Non-pigmented ciliary epithelial cell (primary cell): ENCODE measurements at places on chromosomes 13 and 19.

DNA sequence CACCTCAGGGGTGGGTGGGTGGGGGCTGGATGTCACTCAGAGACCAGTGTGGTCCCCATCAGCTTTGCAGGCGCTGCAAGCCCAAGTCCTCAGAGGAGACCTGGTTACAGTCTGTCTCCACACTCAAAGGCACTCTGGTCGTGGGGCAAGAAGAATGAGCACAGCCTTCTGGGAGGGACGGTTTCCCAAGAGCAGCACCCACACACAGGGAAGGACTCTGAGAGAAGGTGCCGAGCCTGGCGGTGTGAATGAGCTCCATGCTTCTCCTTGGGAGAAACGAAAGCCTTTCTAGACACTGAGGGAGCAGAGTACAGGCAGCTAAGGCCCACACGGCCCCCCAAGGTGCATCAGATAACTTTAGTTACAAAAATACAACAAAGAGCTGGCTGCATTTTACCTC lies 473.6 kb downstream of the FOXO1 start:
- DNase-seq = no peak

- DNase-seq = no peak
Measured at GRCh38 chr13:113666951-113667701, at the start of gene GRK1. Gene GRK1, plus strand, starts transcription at chr13:113667219. Its CDS starts 168 bp downstream, at chr13:113667387.

GRCh38 chr13:111876506-111876905 lies 190.4 kb upstream of the SOX1 start:
- DNase-seq = no peak

DNA sequence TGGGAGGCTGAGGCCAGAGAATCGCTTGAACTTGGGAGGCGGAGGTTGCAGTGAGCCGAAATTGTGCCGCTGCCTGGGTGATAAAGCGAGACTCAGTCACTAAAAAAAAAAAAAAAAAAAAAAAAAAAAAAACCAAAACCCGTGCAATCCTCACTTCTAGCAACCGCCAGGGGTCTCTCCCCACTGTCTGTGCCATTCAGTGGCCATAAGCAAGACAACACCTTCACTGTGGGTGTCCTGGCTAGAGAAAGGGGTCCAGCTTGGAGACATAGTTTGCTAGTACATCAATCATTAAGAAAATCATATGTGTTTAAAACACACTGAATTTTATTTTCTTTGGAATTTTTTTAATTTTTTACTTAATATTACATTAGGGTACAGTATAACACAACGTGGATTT lies 68.2 kb downstream of the RASL11A start:
- DNase-seq = no peak

DNA sequence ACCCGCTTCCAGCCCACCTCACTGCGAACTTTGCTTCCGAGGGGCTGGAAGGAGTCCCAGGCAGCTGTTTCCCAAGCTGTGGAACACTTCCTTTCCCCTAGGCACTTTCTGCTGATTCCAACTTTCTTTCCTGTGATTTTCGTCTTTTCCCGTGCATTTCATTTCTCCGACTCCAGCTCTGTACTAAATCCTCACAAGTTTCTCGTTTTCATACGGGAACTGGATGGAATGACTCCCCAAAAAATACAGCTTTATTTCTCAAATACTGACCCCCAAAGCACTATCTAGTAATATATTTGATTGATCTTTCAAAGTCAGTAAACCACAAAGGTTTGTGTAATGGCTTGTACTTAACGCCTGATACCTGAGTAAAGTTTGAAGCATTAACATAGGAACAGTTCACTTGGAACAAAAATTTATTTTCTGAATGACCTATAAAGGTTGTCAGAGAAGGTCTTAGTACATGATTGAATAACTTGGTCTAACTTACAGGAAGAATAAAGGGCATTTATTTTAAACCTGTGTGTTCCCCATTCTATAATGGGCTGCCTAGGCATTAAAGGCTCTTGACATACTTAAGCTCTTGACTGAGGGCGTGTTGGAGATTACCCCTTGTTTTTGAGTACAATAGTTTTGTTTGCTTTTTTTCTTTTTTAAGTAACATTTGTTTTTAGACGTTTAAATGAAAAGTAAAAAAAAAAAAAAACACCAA lies 1.3 kb upstream of the PCDH9 start:
- no peak for DNase-seq

DNA sequence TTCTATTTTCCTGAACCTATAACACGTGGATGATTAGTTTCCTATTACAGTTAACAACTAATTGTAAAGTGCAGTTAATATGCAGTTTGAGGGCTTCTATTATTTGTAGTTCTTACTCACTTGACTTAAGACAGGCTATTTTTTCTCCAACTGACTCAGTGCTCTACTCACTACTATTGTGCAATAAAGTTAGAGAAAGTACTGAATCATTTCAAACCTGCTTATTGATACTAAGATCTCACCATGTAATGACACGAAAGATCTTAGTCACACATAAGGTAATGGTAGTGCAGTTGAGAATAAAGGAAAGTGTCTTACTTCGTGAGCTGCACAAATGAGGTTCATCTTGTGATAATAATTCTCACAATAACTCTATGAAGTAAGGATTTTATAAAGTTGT lies 22.8 kb upstream of the ITM2B start:
- peak; percentile 58 for DNase-seq

- no peak for DNase-seq
Measured at GRCh38 chr19:46764817-46765291, 18.6 kb upstream of the STRN4 start.

DNA sequence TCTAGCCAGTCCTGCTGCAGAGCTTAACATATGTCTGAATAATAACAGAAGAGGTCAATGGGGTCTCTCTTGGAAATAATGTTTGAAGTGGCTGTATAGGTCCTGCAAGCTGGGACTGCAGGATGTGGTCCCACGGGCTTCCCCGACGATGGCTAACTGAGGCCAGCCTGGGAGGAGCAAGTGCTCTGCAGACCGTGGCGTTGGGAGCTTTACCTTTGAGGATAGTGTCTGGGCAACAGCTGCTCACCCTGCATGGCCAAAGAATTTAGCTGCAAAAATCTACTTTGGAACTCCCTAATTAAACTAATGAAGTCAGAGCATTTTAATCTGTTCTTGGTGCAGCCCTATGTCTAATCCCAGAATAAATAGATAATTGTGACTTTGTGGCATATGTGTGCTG lies 18.2 kb upstream of the AMER2 start:
- DNase-seq = no peak

- DNase-seq = no peak
Measured at GRCh38 chr19:39296055-39296645, at the start of gene IFNL1. Gene IFNL1, plus strand, starts transcription at chr19:39296407. Its CDS starts 15 bp downstream, at chr19:39296422.

- no peak for DNase-seq
Measured at GRCh38 chr13:108368250-108368905, 98.9 kb downstream of the TNFSF13B start.

GRCh38 chr19:4094291-4094690 lies 27.6 kb upstream of the ZBTB7A start:
- no peak for DNase-seq

DNA sequence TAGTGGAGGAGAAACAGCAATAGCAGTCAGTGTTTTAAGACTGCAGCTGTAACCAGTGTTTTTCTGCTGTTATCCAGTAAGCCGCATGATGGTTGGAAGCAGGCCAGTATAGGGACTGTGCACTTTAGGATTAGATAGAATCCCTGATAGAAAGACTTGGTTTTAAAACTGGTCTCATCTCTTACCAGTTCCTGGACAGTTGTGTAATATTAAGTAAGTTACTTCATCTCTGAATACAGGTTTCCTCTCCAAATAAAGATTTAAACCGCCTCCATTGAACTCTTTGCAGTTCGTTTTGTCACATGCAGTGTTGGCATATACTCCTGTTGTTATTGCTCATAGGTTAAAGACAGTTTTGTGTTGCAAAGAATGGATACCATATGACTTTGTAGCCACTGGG lies 25.6 kb downstream of the URI1 start:
- DNase-seq = no peak

GRCh38 chr13:36549755-36550154 lies 117.5 kb downstream of the CCNA1 start:
- DNase-seq = no peak

GRCh38 chr13:31717583-31717982 lies 21.7 kb upstream of the RXFP2 start:
- DNase-seq = no peak

- no peak for DNase-seq
Measured at GRCh38 chr19:27676877-27677276, 1536.1 kb downstream of the UQCRFS1 start.

GRCh38 chr19:2309734-2310362 lies 1.9 kb upstream of the LINGO3 start:
- no peak for DNase-seq

GRCh38 chr19:2578901-2579677 lies 103.2 kb downstream of the GADD45B start:
- DNase-seq = no peak

- DNase-seq = no peak
Measured at GRCh38 chr13:32013181-32013580, 18.4 kb upstream of the FRY start.

- DNase-seq = no peak
Measured at GRCh38 chr13:72565893-72566292, 161.5 kb downstream of the MZT1 start.

DNA sequence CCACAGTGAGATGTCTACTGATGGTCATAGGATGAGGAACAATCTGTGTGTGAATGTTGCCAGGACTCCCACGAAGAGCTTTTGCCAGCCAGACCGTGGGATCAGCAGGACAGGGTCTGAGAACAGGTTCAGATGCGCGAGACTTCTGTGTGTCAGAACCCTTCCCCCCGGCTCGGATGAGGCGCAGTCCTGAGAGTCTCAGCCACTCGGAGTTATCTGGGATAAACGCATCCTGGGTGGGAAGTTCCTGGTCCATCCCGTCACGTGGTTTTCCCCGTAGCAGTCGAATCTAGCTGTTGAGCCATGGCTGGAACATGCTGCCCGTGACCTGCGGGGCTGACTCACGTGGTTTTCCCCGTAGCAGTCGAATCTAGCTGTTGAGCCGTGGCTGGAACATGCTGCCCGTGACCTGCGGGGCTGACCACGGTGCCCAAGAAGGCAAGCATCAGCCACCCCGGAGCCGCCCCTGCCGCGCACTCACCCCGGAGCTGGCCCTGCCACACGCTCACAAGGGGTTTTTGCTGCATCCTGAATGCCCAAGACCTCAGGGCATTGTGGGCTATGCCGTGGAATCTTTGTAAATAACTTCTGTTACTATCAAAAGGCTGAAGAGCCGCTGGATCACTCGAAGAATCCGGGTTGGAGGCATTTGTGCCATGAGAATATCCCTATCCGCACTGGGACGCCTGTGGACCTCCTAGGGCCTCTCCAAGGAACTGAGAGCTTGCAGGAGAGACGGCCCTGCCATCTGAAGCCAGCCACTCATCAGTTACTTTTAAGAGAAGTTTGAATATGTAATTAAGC lies 130.8 kb upstream of the MCF2L start:
- no peak for DNase-seq

- no peak for DNase-seq
Measured at GRCh38 chr13:38902551-38902950, 88.1 kb downstream of the STOML3 start.

- DNase-seq = no peak
Measured at GRCh38 chr19:18597809-18598660, 8.6 kb downstream of the CRLF1 start.

- no peak for DNase-seq
Measured at GRCh38 chr13:77800219-77800618, 102.7 kb downstream of the SLAIN1 start.

GRCh38 chr19:11759805-11760204 lies 7.0 kb upstream of the ZNF441 start:
- DNase-seq = no peak

DNA sequence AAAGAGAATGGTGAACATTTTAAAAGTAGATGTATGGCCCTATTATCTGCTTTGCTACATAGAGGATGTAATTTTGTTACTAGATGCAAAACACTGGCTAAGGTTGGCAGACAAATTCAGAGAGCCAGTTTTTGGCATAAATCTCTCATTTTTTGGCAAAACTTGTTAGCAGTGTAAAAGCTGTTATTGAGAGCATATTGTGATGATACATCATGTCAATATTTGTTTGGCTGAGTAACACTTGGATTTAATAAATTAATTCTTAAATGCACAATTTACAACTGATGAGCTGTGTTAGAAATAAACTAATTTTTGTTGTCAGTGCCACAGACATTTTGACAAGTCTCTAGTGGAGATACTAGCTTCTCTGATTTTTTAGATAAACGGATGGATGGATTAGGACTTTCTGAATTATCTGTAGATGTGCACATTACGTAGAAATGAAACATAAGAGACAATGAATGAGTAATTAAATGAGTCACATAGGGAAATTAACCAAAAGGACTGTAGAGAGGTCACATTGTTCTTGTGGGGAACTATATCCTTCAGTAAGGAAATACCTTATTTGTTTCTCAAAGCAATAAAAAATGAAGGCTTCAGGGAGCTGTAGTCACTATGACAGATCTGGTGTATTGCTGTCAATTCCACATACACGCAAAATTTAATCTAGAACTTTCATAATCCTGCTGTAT lies 17.4 kb downstream of the UFM1 start:
- no peak for DNase-seq

DNA sequence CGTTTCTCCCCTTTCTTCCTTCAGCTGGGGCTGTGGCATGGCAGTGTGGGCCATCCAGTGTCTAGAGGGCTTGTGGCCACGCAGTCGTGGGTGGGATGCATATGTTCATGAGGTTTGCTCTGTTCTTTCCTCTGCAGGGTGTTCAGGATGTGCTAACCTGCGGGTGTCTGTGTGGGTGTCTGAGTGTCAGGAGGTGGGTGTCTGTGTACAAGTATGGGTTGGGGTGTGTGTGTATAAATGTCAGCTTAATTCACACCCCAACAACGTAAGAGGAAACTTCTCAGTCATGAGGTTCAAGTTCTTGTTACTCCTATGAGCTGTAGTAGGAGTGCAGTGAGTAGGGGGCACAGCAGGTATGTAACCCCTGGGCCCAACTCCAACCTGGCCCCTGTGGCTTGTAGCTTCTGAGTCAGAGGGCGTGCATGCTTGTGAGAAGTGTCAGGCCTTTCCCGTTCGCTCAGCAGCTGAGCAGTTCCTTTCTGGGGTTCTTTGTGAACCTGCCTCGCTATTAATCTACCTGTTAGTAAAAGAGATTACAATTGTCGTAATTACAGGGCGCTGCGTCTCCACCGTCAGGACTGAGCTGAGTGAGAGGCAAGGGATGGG lies 49.1 kb downstream of the NFIX start:
- DNase-seq = no peak

- DNase-seq = no peak
Measured at GRCh38 chr19:12647490-12648071, 19.0 kb downstream of the MAN2B1 start.

DNA sequence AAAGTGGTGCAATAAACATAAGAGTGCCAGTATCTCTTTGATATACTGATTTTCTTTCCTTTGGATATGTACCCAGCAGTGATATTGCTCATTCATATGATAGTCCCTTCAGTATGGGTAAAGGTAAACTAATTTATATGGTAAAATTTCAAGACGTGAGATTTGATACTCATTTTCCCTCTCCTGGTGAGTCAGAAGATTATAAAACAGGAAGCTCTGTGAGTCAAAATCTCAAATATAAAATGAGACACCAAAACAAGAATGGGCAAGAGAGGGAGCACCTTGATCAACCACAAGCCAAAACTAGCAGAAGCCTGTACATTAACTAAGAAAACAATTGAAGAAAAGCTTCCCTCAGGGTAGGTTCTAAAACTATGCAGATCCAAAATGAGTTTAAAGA lies 216.3 kb downstream of the SLITRK6 start:
- no peak for DNase-seq

- no peak for DNase-seq
Measured at GRCh38 chr13:48144413-48145035, 49.6 kb upstream of the MED4 start.
